ENCODE measurements at places on chromosomes 7 and 10.

DNA sequence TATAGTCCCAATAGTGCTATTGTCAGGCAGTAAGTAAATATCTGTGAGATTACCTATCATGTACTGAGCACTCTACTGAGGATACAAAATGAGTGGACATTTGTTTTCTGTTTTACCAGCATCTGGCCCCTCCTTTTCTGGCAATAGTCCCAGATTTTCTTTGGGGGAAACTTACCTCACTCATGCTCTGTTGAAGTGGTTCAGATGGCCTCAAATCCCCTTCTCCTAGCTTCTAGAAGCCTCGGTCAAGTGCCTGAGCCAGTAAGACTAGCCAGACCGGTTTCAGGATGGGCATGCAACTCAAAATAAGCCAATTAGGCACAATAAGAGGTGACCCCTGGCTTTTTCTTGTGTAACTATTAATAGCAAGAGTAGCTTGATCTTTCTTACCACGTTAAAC, 19.7 kb downstream of the TRDMT1 start:
- no peak for DNase-seq

DNA sequence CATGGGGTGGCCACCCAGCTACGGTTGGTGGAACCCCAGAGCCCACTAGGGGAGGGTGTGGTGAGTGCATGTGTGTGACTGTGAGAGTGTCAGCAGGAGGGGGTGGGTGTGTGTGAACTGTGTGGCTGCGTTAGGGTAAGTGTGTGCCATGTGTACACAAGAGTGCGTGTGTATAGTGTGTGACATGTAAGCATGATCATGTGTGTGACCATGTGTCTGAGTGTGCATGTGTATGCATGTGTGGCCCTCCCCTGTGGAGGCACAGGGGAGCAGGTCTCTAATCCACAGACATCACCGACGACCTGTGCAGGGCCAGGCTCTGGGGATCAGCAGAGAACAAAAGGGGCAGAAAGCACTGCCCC, 3.5 kb upstream of the CFAP46 start:
- no peak for DNase-seq

GRCh38 chr7:1454542-1454941, 4.7 kb downstream of the MICALL2 start:
- no peak for DNase-seq

DNA sequence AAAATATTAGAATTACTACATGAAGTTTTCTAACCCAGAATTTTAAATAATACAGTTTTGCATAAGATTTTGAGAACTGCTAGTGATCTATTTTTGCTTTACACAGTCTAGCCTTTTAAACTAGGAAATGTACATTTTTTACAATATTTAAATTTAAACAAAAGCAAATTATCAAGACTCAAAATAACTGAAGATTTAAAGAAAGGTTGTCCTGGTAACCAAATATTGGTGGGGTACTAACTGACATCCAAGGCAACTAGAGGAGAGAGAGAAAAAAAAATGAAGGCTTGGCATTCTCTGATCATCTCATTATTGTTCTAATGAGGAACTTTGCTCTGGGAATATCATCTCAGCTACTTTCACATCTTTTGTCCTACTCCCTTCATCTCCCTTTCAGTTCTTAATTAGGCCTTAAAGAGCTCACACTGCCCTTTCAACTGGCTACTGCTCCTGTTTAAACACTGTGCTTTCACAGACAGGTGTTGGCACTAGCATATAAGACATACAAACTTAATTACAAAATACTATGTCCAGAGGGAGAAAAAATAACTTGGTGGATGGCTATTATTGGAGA, 33.7 kb downstream of the RAB11FIP2 start:
- no peak for DNase-seq

- DNase-seq, result no peak
Measured at GRCh38 chr7:133582766-133583523, 330.1 kb downstream of the EXOC4 start.

- no peak for DNase-seq
Measured at GRCh38 chr10:20157314-20157713, 341.1 kb downstream of the PLXDC2 start.

DNA sequence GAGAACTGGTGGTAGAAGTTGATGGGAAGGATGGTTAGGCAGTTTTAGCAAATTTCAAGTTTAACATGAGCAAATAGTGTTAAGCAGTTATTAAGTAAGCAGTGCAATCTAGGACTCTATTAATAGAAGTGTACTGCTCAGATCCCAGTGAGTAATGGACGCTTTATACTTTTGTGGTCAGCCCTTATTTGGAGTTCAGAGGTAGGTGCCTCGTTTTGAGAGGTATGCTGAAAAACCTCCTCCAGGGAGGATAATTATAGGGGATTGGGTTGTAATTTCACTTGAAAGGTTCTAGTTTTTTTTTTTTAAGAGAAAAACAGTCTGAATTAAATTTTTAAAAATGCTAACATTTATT, 33.5 kb upstream of the CCDC7 start:
- DNase-seq, result no peak

GRCh38 chr7:158527495-158527894, 60.1 kb downstream of the PTPRN2 start:
- no peak for DNase-seq

DNA sequence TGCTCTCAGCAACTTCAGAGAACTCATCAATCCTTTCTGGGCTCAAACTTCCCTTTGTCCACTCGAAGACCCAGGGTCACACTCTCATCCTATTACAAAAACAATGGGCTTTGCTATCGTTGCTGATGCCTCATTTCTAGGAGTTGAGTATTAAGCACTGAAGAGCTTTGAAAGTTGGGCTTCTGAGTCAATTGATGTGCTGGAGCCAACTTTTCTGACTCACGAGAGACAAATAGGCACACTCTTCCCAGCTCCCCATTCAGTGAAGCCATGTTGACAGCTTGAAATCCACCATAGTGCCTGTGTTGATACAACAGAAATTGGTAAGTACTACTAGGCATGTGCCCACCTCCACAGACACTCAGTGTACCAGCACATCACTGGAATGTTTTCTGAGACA, 97.5 kb upstream of the PRSS58 start:
- no peak for DNase-seq

GRCh38 chr7:150428671-150429451, 21.6 kb upstream of the GIMAP8 start:
- DNase-seq, result no peak

- DNase-seq, result no peak
Measured at GRCh38 chr10:90975096-90975495, 54.2 kb upstream of the ANKRD1 start.

- DNase-seq, result no peak
Measured at GRCh38 chr10:76281659-76282058, 850.2 kb downstream of the LRMDA start.

Data from hematopoietic multipotent progenitor cell treated with erythropoietin and hydrocortisone succinate and interleukin-3 and kit ligand, for 15 days (in vitro differentiated cells).